Fibroblast of skin of back (primary cell): ENCODE measurements at places on chromosomes 5 and 9.

DNA sequence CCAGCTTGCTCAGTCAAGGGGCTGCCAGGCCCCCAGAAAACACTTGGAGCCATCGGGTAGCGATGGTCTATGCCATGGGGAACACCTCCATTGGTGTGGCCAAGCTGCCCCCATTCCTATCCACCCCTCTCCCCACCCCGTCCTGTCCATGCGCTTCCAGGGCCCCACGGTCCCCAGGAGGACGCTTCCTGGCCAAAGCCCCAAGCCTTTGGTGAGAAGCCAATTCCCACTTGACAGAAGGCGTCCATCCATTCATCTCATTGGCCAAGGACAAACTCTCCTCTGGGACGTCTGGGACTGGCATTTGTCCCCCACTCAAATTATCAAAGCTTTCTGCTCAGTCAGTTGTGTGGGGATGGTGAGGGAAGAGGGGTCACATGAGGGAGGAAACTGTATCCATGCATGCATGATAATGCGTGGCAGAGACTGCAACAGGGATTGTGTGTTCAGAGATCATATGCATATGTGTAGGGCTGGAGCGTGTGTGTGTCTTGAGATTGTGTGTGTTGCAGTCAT, 9.5 kb downstream of the CPLX2 start:
- no peak for DNase-seq

DNA sequence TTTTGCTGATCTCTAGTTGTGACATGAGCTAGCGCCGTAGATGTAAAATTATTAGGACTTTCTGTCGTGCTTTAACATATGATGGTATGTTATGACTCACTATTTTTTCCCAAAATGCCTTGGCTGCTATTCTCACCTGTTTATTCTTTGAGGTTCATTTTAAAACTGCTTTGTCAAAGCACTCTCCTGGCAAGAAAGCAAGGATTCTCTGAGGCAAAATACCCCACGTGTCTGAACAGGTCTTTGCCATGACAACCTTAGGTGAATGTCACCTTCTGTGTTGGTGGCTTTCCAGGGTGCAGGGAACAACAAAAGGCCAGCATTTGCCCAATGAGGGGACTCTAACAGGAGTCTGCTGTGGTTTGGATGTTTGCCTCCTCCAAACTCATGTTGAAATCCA, 30.6 kb upstream of the COL5A1 start:
- DNase-seq = no peak

DNA sequence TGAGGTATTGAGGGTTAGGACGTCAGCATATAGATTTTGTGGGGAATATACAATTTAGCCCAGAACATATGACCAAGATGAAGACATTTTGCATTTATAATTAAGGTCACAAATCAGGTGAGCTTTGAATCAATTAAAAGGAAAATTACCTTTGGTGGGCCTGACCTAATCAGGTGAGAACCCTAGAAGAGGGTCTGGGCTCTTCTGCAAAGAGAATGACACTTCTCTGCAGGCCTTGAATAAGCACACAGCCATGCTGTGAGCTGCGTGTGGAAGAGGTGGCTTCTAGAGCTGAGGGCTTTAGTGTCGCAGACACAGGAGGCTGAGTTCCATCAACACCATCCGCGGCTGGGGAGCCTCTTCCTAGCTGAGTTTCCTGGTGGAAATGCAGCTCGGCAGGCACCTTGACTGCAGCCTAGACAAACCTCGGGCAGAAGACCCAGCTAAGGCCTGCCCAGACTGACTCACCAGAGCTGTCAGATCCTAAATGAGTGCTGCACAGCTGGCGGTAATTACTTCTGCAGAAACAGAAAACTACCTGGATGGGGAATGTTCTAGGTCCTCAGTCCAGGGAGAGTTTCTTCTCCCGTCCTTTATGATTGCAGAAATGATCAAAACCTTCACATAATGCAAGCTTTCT, 287.5 kb upstream of the IRX1 start:
- DNase-seq = no peak

DNA sequence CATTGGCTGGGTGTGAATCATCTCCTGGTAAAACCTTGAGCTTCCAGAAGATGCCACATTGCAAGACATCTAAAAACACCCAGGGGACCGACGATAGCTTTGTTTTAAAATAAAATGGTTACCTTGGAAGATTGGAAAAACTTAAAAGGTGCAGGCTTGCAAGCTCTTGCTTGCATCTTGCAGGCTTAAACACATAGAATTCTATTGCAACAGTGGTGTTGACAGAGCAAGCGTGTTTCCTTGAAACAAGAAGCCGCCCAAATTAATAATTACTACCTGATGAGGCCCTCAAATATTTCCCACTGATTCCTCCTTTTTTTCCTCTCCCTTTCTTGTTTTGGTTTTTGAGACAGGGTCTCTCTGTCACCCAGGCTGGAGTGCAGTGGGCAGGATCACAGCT, 137.1 kb upstream of the BASP1 start:
- no peak for DNase-seq

- no peak for DNase-seq
These were observed 202.2 kb downstream of the GADD45G start for GRCh38 chr9:89807101-89807395.

- DNase-seq = no peak
These were observed 58.4 kb downstream of the DAB2IP start for GRCh38 chr9:121709798-121710197.

DNA sequence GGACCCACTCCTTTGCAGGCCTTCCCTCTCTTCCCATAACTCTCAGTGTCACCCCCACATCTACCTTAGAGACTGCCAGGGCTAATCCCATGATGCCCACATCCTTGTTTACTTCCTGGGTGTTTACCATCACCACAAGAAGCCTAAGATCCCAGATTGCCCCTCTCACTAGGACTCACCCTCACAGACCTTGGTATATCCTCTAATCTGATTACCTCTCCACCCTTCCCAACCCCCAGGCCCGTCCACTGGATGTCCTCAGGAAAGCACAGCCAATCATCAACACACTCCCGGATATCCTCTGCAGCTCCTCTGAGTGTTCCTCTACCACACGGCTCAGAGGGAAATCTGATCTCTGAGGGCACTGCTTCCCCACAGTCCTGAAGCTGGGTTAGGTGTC, 91.0 kb downstream of the FOXD1 start:
- DNase-seq = no peak

DNA sequence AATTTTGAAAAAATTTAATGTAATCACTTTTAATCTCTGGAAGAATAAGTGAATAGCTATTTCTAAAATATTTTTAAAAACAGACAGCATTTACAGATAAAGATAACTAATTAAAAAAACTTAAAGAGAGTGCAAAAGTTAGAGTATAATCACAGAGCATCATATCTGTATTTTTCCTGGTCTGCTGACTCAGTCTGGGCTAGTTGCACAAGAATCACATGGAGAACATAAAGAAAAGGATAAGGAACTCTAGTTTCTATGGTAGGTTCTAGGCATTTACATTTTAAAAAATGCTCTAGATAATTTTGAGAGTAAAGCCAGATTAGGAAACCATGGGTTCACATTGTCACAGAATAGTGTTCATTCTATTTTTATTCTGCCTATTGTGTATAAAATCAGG, 347.4 kb downstream of the PSAT1 start:
- no peak for DNase-seq

- peak; percentile 47 for DNase-seq
These were observed 5.1 kb upstream of the SMIM15 start for GRCh38 chr5:61167382-61167781.

GRCh38 chr5:23001120-23001519, 148.0 kb upstream of the CDH12 start:
- no peak for DNase-seq

- DNase-seq = no peak
These were observed 201.2 kb upstream of the CDKN2B start for GRCh38 chr9:22210262-22210661.

GRCh38 chr9:112842555-112842954, 48.1 kb downstream of the SLC46A2 start:
- DNase-seq = no peak

- DNase-seq = no peak
These were observed 658.5 kb downstream of the SLCO4C1 start for GRCh38 chr5:101637599-101637998.

DNA sequence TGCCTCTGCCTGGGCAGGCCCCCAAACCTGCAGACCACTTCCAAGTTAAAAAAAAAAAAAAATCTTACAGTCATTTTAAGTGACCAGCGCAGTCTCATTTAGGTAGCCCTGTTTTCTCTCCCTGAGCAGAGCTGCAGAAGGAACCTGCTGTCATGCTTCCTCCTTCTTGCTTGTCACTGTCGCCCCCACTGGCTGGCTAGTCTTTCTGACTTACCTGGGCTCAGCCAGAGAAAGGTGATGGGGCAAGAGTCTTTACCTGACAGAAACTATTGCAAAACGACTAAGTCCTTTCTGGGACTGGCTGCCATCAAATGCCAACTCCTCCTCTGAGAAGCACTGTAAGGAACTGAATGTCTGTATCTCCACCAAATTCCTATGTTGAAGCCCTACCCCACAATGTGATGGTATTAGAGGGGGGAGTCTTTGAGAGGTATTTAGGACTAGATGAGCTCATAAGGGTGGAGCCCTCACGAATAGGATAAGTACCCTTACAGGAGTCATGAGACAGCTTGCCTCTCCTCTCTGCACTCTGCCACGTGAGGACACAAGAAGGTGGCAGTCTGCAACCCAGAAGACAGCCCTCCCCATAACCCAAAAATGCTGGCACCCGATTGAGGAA, 58.4 kb upstream of the SHC3 start:
- no peak for DNase-seq

- DNase-seq = peak; percentile 70
These were observed 15.7 kb downstream of the TMEM171 start for GRCh38 chr5:73136055-73136562.

GRCh38 chr5:174094857-174095606, 49.5 kb downstream of the NSG2 start:
- no peak for DNase-seq

DNA sequence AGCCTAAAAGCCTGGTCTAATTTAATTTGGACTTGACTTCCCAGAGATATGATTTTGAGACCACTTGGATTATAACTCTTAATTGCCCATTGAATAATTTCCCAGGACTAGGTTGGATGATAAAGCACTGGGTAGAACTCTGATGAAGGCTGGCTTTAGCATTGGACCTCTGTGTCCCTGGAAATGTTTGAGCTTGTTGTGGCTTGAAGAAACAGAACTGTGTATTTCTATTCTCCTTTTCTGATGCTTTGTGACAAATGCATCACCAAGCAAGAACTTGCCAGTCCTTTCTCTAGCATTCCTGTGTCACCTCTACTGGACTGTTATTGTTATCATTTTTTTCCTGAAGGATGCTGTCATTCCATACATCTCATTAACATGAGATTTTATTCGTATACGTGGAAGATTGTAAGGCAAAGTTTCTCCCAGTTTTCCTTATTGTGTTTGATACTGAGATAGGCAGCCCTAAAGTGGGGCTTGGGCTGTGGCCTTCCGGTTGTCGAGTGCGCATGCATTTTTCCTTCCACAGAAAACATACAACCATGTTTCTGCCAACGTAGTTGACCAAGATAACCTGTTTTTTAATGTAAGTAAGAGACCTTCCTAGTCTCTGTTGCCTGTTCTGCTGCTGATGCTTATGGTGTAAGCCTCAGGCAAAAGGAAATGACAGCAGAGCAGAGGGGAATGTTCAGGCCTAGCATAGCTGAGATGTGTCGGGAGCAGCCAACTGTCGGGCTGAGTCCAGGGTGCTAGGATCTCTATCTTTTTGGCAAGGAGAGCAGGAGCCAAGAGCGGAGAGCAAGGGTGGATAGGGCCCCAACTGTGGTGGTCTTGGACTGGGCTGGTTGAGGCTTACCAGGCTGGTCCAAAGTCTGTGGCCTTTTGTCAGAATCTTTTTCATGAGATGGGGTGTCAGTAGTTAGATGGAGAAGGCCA, 2.3 kb downstream of the NTRK2 start:
- DNase-seq = peak; percentile 51

GRCh38 chr5:54653956-54654614, 136.5 kb downstream of the SNX18 start:
- no peak for DNase-seq

DNA sequence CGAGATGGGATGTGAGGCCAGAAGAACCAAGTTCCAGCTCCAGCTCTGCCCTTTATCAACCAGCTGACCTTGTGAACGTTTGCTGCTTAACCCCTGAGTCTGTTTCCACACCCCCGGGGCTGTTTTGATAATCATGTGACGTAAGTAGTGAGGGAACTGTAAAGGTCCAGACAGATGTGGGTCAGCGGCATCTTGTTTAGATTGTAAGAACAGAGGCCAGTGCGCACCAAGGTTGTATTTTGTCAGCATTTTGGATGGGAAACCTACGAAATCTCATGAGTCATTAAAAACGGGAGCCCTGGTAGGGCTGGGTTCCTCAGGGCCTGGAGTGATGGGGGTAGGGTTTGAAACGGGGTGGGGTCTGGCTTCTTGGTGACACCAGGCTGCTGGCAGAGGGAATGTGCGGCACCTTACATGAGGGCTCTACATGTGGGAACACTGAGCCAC, 13.8 kb upstream of the COL15A1 start:
- DNase-seq = no peak

GRCh38 chr5:9348401-9348996, 197.4 kb downstream of the SEMA5A start:
- DNase-seq = peak; percentile 79

DNA sequence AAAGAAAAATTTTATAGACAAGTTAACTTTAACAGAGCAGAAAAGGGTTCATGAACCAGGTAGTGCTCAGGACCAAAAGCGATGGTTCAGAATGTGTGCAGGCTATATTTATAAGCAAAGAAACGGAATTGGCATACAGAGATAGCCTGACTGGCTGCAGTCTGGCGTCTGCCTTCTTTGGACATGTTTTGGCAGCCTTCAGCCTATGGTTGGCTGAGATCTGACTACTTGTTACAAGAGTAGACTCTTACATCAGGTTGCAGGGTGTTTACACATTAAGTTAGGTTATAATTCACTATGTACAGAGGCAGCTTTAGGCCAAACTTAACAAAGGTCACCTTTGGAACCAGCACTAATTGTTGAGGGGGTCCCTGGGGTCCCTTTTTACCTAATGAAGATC, 7.0 kb downstream of the NOP16 start:
- DNase-seq = no peak

DNA sequence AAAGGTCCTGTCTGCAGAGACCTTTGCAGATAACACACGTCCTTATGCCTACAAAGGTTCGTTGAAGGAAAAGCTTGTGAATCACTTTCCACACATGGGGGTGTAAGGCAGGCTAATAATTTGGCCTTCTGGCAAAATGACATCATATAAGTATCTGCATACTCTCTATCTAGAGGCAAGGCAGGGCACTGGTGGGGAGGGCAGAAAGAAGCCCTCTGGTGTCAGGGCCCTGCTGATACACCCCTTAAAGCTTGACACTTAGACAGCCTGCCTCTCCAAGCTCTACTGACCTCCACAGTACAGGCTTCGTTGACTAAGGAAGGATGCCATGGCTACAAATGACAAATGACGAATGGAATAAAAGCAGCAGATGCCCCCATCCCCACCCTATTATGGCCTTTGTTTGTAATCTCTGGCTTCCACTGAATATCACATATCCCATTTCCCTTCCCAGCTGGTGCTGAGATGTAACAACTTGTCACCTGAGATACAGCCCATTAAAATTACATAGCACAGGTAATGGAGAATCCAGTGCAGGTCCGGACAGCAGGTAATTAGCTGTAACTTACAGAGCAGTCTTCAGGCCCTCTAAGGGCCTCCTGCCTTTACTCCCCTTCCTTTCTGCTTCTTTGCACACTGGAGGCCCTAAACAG, 76.9 kb upstream of the IFNK start:
- no peak for DNase-seq
